Cortex of kidney (tissue), 1 donor: ENCODE measurements at places on chromosomes 11 and 22.

DNA sequence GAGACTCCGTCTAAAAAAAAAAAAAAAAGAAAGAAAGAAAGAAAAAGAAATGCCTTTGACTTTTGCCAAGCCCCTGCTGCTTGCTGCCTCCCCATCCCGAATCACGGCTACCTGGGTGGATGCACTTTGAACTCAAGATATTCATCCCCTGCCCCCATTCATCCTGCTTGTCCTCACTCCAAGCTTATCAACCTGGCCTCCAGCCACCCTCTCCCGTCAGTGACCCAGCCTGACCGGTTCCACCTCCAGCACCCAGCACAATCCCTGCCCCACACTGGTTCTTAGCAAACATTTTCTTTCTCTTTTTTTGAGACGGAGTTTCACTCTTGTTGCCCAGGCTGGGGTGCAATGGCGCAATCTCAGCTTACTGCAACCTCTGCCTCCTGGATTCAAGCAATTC is 44.4 kb downstream of the CYTH4 start:
- no peak for DNase-seq

DNA sequence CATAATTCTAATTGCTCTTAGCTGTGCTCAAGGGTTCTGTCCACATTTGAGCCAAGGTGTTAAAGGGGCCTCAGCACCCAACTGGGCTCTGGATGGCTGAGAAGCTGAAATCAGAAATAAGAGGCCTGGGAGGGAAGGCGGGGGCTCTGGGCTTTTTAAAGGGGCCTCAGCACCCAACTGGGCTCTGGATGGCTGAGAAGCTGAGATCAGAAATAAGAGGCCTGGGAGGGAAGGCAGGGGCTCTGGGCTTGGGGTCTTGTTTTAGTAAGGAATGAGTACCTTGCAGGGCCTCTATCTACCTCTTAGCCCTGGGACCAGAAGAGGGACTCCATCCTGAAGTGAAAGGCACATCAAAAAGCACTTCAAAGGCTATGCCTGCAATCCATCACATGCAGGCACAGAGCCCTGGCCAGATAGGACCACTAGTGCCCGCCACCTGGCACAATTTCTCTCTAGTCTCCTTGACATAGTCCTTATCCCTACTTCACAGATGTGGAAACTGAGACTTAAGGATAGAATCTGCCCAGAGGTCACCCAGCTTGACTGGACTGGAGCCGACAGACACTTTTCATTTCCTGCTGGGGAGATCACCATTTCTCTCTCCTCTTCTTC is 35.6 kb downstream of the DKK3 start:
- no peak for DNase-seq

DNA sequence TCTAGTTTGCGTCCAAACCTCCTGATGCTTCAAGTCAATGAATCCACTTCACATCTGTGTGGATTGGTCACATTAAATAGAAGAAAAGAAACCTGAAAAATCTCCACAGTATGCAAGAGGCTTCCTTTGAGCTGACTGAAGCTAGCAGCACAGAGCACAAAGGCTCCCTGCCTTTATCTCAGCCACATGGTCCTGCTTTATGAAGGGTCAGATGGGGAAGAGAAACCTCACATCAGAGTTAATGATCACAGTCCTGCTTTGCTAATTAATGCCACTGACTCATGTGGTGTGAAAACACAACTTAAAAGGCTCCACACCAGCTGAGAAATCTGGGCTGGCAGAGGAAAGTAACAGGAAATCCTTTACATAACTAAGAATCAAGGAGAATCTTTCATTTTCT is 1291.0 kb downstream of the LRRC4C start:
- no peak for DNase-seq

- DNase-seq, result no peak
Observed at GRCh38 chr22:49298834-49299750, 528.6 kb downstream of the BRD1 start.

GRCh38 chr22:25775531-25775930 is 33.5 kb downstream of the MYO18B start:
- DNase-seq, result no peak

GRCh38 chr11:126494831-126495230 is 139.3 kb downstream of the ST3GAL4 start:
- no peak for DNase-seq

DNA sequence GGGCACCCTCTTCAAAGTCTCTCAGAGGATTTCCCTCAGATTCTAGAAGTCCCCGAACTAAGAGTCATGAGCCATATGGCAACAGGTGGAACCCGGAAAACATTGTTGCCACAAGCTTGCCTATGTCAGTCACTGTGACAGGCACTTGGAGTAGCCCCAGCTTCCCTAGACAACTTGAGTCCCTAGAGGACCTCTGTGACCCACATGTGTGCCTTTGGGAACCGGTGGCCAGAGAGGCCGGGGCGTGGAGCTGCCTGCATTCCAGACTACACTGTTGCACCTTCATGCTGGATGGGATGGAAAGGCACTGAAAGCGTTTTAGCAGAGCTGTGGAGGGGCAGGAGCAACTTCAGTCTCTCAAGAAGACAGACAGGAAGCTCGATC is 12.1 kb downstream of the SLC37A2 start:
- DNase-seq, result no peak

- DNase-seq, result no peak
Observed at GRCh38 chr11:88352139-88352538, 14.6 kb upstream of the CTSC start.

- DNase-seq, result no peak
Observed at GRCh38 chr11:6565988-6566703, 37.3 kb downstream of the RRP8 start.

GRCh38 chr22:24413736-24414385 is 13.5 kb upstream of the ADORA2A start:
- DNase-seq, result no peak

- DNase-seq, result no peak
Observed at GRCh38 chr11:70489276-70489675, 90.9 kb downstream of the CTTN start.

DNA sequence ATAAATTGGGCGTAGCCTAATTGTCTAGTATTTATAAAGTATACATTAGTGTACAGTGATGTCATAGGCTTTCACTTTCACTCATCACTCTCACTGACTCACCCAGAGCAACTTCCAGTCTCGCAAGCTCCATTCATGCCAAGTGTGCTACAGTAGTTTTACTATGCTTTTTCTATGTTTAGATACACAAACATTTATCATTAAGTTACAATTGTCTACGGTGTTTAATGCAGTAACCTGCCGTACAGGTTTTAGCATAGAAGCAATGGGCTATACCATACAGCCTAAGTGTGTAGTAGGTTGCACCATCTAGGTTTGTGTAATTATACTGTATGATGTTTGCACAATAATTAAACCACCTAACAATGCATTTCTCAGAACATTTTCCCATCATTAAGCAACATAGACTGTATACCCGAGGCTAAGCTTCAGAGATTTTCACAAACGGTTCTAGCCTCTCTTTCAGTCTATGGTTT is 17.5 kb downstream of the OR9G1 start:
- no peak for DNase-seq

GRCh38 chr11:108025387-108026080 is 16.8 kb downstream of the CUL5 start:
- DNase-seq, result no peak

- DNase-seq, result no peak
Observed at GRCh38 chr11:10604340-10604748, 35.9 kb upstream of the LYVE1 start.
